Umbilical cord (tissue), 2 donors: ENCODE measurements at places on chromosomes 2 and 18.
A peak's percentile ranks its signal among the peaks of the same experiment; 100 is the strongest.

GRCh38 chr2:23791030-23791429 lies 135.9 kb downstream of the ATAD2B start:
- DNase-seq: no peak

DNA sequence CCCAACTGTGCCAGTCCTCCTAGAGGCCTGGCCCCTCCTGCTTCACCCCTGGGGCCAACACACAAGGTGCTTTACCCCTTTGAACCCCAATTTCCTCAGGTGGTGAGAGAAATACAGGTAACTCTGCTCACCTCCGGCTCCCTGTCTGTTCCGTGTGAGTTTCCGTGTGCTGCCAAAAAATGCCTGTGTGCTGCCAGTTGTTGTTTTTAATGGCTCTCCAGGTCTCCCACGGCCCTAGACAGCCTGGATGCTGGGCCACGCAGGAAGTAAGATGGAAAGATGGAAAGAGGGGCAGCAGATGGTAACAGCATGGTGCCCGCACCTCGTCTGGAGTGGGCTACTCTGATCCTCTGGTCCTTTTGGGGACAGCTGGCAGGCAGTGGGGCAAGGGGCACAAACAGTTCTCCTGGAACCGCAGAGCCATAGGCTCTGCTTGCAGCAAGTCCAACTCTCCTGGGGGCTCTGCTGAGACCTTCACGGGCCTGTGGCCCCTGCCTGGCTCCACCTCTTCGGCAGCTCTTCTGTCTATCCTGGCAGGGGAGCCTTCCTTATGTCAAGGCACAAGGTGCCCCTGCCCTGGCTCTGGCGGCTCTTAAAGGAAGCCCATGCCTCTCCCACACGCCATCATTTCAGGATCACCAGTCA lies 4.3 kb upstream of the ARHGEF4 start:
- DNase-seq: no peak

- DNase-seq: no peak
These were observed 353.4 kb downstream of the ALK start for GRCh38 chr2:29567906-29568520.

DNA sequence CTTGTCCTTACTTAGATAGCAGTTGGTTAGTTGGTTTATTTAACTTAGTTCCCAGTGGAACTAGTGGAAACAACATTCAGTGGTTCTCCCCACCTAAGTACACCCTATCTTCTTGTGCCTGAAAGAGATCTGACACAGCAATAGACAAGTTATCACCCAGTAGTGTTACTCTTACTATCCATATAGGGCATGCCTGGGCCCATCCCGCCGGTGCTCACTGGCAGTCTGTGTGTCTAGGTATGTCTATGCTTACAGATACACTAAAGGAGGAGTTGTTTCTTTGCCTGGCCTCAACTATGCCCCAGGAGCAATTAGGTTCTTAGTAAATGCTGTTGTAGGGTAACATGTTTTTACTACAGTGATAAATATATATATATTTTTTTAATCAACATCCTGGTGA lies 12.0 kb upstream of the NRP2 start:
- DNase-seq: no peak

- DNase-seq: no peak
These were observed 67.9 kb downstream of the NCOA1 start for GRCh38 chr2:24558781-24559472.

- DNase-seq: peak; percentile 47
These were observed 17.6 kb upstream of the TMEM247 start for GRCh38 chr2:46461709-46462171.

- no peak for DNase-seq
These were observed 185.1 kb upstream of the SMAD7 start for GRCh38 chr18:49135877-49136276.

DNA sequence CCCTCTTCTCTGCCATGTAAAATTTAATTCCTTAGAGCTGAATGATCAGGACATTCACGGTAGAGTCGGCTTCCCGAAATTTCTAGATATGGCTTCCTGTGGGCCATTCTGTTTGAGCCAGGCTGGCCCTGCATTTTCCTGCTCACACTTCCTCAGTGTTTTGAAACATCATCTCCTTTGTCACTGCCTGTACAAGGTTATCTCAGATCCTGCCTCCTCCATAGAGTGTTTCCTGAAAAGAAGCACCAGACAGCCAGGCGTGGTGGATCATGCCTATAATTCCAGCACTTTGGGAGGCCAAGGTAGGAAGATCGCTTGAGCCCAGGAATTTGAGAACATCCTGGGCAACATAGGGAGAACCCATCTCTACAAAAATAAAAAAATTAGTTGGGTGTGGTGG lies 43.6 kb downstream of the GRHL1 start:
- no peak for DNase-seq

- DNase-seq: no peak
These were observed 943 bp downstream of the INPP5D start for GRCh38 chr2:233060980-233061590.

DNA sequence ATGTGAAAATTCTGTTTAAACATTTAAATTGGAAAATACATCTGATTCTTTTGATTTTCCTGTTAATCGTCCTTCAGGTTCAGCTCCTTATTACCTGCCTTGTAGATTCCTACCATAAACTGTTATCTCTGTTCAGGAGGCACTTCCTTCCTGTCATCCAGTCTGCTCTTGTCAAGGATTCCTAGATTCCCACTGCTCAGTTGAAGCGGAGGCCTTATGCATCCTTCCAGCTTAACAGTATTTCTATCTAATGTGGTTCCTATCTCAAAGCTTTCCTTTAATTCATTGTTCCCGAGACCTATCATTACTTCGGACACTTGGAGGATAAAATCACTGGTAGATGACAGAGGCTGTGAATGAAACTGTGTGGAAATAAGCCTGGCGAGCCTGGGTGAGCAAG lies 12.0 kb downstream of the SPAG16 start:
- no peak for DNase-seq

DNA sequence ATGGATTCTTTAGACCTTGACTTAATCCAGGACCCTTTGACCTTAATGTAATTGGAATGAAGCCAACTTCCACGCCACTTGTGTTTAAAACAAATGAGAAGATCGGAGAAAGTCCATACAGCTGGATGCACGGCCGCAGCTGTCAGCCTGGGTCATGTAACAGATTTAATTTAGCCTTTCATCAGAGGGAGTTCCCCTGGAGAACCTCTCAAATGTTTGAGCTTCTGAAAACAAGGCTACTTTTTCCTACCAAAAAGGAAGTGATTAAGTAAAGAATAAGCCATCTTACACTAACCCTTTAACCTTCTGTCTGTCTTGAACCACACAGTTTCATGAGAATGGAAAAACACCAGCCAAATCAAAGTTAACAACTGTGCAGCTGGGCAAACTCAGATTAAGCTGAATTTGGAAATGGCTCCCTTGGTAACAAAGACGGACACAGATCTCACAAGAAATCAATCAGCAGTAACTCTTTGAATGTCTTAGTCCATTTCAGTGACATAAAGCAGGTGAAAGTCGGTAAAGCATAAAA lies 103.6 kb downstream of the DOCK10 start:
- DNase-seq: peak; percentile 35

GRCh38 chr18:52824126-52824525 lies 484.1 kb downstream of the DCC start:
- no peak for DNase-seq

GRCh38 chr18:6405237-6406074 lies 9.3 kb downstream of the L3MBTL4 start:
- no peak for DNase-seq

GRCh38 chr2:235383272-235383843 lies 110.5 kb upstream of the AGAP1 start:
- DNase-seq: no peak

DNA sequence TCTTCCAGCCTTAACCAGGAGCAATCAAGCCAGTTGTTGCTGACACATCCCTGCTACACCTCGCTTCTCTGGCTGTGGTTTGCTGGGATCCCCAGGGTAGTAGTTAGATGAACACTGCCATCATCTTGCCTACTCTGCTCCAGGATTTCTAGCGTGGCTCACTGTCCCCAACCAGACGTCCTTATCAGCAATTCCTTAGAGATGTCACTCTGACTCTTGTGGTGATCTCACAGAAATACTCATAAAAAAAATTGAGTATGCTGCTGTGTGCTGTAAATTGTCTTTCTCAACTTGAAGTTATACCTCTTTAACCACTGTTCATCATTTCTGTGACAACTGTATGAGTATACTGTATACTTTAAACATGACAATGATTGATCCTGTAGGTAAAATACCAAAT lies 63.2 kb downstream of the PLCL1 start:
- no peak for DNase-seq

- no peak for DNase-seq
These were observed 39.1 kb upstream of the MC4R start for GRCh38 chr18:60411715-60412114.

GRCh38 chr18:31863103-31863502 lies 79.8 kb downstream of the TRAPPC8 start:
- no peak for DNase-seq

DNA sequence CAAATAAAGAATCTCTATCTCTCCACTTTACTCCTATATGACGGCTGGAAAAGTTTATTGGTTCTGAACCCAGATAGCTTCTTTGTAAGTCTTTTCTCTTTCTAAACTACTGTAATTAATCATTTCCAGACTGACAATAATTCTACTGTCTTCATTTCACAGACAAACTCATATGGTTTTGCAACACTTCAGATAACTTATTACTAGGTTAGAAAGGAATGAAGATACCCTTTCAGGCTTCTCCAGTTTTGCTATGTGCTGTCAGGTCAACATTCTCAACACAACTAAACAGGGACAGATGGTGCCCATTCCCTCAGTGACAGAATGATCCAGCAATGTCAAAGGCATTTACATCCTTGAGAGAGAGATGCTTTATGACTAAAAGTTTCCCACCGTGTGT lies 198.5 kb upstream of the ITGA4 start:
- DNase-seq: peak; percentile 45

GRCh38 chr2:232398293-232399034 lies 8.2 kb upstream of the ALPG start:
- DNase-seq: no peak

- DNase-seq: no peak
These were observed 145.4 kb downstream of the TCF4 start for GRCh38 chr18:55442561-55442960.

DNA sequence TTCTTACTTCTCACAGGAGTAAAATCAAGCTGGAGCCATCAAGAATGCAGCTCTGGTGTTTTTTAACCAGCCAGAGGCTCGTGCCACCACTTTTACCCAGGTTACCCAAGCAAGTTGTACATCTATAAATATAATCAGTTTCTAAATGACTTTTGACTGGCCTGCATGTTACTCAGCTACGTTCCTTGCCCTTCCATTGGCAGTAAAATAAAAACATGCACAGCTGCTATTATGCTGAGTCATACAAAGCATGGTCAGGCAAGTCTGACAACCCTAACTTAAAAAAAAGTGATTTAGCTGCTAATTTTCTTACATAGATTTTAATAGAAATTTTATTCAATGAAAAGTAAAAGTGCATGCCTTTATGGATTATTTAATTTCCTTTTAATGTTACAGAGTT lies 111.7 kb upstream of the CSRNP3 start:
- peak; percentile 26 for DNase-seq

- DNase-seq: no peak
These were observed 55.9 kb upstream of the ATL2 start for GRCh38 chr2:38432820-38433606.

- DNase-seq: no peak
These were observed 372.5 kb downstream of the CBLN2 start for GRCh38 chr18:72171596-72171995.

DNA sequence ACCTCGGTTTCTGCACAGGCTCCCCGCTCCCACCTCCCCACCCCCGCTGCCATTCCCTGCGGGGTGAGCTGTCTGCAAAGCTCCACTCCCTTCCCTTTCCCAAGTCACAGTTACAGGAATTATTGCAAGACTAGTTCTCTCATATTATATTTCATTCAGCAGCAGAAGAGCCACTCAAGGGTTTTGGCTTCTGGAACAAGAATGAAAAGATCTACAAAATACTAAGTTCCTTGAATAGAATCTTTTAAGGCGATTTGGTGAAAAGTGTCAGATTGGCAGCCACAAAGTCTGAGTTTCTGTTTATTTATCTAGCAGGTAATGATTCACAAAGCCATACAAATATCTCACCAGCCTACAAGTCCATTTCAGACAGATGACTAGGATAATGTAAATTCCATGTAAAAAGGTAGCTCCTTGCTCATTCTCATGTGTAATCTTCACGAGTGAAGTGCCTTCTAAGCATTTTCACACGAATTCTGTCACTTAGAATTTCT lies 221.9 kb upstream of the RBBP8 start:
- peak; percentile 67 for DNase-seq

GRCh38 chr18:12410081-12410481 lies 2.4 kb downstream of the PRELID3A start:
- DNase-seq: no peak

DNA sequence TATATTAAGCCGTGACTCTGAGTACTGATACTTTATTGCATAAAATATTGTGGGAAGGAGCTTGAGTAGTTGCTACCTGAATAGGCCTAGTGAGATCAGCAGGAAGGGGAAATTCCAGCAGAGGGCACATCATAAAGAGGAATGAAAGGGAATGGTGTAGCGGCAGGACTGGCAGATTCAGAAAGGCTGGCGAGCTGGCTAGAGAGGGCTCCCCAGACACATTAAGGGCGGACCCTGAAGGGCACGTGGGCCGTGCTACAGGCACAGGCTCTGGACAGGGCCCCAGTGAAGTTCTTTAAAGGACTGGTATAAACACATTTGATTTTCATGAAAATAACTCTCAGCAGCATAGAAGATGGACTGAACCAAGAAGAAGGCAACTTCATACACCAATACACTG lies 43.0 kb downstream of the PTPN2 start:
- DNase-seq: no peak

DNA sequence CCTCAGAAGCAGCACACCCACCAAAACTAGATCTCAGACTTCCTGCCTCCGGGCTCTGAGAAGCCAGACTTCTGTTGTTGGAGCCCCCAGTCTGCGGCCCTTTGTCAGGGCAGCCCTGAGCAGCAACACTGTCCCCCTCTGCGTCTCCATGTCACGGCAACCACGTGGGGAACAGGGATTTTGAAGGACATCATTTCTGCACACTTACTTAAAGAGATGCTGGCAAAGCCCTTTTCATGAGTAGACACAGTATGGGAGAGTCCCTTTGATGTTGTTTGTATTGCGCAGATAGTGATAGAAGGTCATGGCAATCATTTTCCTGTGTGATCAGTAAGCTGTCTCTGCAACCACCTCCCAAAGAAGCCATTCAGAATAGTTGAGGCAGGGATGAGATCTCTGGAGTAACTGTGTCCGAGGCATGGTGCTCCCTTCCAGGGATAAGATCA lies 69.1 kb upstream of the ID2 start:
- DNase-seq: no peak

- no peak for DNase-seq
These were observed 39.5 kb downstream of the AQP12A start for GRCh38 chr2:240731178-240731545.

GRCh38 chr2:68274022-68274421 lies 21.7 kb upstream of the PPP3R1 start:
- DNase-seq: no peak

DNA sequence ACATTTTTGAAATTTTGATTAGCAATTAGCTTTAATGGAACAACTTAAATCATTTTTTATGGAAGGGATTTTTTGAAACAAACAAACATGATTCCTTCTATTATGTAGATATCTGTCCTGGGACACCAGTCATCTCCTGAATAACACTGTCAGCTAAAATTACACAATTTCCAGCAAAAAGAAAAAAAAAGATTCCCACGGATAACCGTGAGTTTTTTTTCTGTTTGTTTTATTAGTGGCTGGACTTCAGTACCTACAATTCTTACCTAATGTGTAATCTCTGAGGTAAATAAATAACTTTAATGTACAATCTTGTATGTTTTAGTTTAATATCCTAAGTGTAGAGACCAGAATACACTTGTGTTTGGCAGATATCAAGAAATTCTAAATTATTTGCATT lies 126.6 kb upstream of the KYNU start:
- DNase-seq: no peak

GRCh38 chr2:60678551-60678950 lies 77.5 kb upstream of the PAPOLG start:
- DNase-seq: no peak
